ENCODE measurements at places on chromosomes 5 and 9.

DNA sequence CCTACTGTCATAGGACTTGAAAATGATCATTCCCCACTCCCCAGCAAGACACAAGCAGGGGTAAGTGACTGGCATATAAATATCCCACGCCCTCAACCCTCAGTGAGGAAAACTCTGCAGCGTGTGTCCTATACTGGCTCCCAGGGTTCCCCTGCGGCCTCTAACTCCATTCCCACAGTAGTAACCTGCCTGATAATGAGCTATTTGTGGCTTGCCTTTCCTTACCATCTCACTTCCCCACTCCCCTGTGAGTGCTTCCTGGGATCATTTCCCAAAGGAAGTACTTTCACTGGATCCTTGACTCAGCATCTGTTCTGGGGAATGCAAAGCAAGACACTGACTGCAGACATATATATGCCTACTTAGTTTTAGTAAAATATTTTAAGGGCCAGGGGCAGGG, 14.3 kb downstream of the CDC14B start:
- DNase-seq, result no peak

DNA sequence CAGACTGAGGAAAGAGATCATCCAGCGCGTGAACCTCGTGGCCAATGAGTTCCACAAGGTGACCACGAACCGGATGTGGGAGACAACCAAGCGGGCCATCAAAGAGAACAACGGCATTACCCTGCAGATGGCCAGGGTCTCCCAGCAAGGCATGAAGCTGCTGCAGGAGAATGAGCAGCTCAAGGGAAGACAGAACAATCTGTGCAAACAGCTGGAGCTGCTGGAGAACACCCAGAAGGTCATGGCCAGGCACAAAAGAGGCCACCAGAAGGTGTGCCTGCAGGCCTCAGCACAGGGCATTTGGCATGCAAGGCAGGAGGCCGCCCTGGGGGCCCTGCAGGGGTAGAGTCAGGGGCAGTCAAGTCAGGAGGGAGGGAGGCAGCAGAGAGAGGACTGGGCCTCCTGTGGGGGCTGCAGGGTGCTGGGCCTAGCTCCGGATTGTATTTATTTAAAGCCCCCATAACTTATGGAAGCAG, 4.2 kb downstream of the PTRH1 start:
- no peak for DNase-seq

GRCh38 chr5:180468732-180469585, 25.2 kb upstream of the CNOT6 start:
- peak; percentile 44 for DNase-seq

- no peak for DNase-seq
These were observed 44.2 kb downstream of the TLE4 start for GRCh38 chr9:79616013-79616412.

- peak; percentile 85 for DNase-seq
These were observed 2.1 kb downstream of the MXD3 start for GRCh38 chr5:177309351-177310191.

GRCh38 chr5:90446961-90447360, 27.6 kb downstream of the MBLAC2 start:
- DNase-seq, result no peak

GRCh38 chr5:173293817-173294672, 34.2 kb downstream of the STC2 start:
- peak; percentile 88 for DNase-seq

DNA sequence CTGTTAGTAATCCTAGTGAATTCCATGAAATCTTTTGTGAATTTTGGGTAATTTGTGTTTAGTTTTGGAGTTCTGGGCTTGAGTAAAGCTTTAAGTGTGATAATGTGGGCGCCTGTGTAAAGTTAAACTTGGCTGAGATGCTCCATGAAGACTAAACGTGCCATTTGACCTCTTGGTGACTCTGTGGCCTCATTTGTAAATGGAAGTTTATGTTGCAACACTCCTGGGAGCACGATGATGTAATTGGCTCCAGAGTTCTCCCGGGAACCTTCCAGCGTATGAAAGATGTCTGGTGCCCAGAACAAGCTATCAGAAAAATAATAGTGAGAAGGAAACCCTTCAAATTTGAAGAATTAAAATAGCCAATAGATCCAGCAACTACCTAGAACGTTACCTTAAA, 981.2 kb downstream of the TLE4 start:
- DNase-seq, result no peak

DNA sequence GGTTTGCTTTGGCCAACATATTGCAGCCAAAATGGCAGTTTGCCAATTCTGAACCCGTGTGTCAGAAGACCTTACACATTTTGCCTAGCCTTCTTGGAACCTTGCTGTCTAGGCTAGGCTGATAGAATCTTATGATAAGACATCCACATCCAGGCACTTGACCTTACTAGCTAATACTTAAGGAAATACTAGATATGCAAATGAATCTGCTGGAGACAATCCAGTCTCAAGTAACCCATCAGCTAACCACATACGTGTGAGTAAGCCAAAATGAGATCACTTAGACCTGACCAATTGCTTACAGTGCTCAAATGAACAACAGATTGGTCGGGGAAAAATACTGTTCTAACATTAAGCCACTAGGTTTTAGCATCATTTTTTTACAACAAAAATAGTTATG, 1504.6 kb upstream of the CDH9 start:
- DNase-seq, result no peak

GRCh38 chr5:29304545-29304944, 1888.9 kb upstream of the CDH6 start:
- DNase-seq, result no peak

DNA sequence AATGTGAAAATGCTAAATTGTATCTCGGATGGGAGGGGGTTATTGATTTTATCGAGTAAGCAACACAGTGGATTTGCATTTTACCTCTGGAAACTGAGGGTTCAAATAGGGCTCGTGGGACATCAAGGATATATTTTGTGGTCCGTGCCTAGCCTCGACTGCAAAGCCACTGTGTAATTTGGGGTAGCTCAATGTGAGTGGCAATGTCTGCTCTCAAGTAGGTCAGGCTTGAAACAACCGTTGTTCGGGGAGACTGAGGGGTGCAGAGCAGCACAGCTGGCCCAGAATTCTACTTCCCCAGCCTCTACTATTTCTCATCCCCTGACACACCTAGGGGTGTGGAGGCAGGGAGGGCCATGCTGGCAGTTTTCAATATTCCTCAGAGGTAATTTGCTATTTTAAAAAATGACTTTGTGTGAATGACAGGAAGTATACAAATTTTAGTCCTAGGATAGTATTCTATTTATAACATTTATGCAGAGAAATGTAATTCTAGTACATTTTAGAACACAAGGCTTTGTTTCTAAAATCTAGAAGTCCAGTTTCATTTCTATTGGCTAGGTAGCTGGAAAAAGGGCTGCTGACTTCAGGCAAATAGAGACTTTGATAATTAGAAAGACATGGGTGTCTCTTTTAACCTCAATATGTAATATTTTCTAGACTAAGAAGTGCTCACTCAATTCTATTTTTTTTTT, 1.4 kb upstream of the DAB2 start:
- DNase-seq, result no peak

DNA sequence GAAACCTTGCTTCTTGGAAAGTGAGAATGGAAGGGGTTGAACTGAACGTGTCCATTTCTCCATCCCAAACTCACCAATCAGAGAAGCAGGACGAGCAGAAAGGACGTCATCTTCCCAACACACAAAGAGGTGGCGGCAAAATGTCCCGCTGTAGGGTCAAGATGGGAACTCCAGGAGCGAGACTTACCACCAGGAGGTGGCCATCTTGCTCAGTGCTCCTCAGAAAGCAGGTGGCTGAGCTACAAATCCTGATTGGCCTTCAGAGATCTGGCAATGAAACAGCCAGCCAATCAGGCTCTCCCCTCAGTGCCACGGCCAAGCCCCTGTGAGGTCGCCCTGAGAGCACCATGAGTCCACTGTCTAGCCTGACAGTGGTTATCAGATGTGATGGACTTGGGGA, 259.0 kb downstream of the NDUFS4 start:
- no peak for DNase-seq

DNA sequence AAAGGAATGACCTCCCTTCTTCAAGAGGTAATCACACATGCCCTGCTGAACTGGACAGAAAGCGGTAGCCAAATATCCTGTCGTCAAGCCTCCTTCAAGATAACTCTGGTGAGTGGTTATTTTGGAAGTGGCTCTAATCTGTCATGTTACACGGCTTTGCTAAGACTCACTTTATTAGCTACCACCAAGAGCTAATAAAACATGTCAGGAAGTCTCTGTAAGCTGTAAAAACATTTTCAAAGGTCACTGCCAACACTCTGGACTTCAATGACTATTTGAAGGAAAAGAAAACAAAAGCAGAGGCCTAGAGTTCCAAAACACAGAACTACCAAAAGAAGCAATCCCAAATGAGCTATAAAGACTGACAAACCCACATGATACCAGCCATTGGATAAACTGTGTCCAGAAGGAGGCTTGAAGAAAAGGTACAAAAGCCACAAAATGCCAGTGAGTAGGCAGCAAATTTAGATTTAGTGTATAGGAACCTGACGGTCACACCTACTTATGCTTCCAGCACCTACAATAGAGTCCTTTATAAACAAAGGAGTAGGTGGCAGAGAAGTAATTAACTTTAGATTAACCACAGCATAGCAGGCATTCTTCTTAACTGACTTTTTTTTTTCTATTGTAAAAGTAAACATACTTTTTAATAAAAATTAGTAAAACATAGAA, 97.3 kb upstream of the EQTN start:
- DNase-seq, result no peak

- no peak for DNase-seq
These were observed 7.9 kb upstream of the WDR41 start for GRCh38 chr5:77499973-77500372.

DNA sequence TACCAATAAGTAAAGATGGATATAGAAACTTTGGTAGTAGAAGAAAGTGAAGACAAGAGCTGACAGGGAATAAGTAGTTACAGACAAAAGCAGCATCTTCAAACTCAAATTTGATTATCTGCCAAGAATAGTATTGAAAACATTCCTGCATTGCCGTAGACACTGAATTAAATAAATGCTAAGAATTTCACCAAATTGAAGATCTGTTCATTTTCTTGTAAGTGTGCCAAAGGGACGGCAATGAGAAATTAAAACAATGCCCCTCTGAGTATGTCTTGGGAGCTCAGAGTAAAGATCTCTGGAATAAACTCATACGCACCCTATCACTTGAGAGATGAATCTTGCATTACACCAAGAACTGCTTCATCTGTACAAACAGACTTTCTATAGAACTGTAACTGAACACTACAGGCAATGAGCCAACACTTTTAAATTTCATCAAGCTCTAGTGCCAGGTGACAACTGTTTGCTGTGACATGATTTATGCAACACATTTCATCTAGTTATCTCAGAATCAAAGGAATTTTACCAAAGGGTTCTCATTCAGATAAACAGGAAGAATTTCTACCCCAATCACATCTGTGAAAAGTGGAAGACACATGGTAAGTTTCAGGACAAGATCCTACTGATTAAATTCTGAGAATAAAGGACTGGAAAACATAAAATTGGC, 66.9 kb downstream of the RFX3 start:
- DNase-seq, result no peak

- no peak for DNase-seq
These were observed 9.1 kb downstream of the TGFBR1 start for GRCh38 chr9:99114049-99114440.

- no peak for DNase-seq
These were observed 600.1 kb upstream of the RGMB start for GRCh38 chr5:98173334-98173733.

DNA sequence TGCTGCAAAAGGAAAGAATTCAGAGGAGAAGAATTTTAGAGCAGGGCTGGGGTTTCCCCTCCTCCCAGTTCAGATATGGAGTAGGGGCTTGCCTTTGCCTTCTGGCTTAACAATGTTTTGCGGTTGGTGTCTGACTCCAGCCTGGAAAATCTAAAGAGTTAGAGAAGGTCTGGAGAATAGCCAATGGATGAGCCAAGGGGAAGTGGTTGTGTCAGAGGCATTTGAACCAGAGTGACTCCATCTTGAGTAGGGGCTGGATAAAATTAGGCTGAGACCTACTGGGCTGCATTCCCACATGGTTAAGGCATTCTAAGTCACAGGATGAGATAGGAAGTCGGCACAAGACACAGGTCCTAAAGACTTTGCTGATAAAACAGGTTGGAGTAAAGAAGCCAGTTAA, 133.7 kb downstream of the DIRAS2 start:
- DNase-seq, result no peak

DNA sequence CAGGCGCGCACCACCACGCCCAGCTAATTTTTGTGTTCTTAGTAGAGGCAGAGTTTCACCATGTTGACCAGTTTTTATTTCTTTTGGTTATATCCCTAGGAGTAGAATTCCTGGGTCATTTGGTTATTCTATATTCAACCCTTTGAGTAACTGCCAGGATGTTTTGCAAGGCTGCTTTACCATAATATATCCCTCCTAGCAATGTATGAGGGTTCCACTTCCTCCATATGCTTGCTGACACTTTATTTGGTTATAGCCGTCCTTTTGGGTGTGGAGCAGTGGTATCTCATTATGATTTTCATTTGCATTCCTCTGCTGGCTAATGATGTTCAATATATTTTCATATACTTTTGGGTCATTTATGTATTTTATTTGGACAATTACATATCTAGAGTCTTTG, 81.2 kb downstream of the RAB24 start:
- no peak for DNase-seq

- no peak for DNase-seq
These were observed 105.1 kb downstream of the PHF2 start for GRCh38 chr9:93681269-93682154.

DNA sequence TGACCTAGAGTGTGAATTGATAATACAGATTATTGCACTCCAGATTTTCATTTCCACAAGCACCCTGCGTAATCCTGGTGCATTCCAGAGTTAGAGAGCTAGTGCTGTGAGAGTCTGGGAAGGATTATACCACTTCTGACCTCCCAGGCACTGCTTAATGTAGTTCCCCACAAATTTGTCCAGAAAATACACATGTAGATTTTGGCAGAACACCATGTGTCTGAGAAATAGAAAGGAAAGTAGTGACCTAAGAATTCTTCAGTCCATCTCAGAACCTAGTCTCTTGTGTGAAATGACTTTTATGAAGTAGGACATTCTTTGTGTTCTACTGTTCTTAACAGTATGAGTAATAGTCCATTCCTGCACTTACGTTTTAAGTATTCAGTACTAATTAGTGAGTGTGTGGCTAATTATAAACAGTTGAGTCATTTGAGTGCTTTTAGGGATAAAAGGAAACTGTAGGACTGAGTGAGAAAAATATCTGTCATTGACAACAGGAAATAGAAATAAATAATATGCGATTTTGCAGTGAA, 27.8 kb upstream of the PTPDC1 start:
- DNase-seq, result no peak
